ENCODE measurements at places on chromosomes 6 and 20. TPM values are rescaled to one million over a fixed set of nuclear protein-coding genes. Genes with fewer than 3 reads are reported as not detected.

DNA sequence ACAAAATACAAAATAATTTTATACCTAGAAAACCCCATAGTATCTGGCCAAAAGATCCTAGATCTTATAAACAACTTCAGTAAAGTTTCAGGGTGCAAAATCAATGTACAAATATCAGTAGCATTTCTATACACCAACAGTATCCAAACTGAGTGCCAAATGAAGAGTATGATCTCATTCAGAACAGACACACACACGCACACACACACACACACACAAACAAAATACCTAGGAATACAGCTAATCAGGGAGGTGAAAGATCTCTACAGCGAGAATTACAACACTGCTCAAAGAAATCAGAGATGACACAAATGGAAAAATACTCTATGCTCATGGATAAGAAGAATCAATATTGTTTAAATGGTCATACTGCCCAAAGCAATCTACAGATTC is 49.2 kb downstream of the TOMM6 start:
- H3K4me3 ChIP-seq: no peak overlapping the region
- no peak for DNase-seq
- no peaks in the 10 kb centered on the region for H3K27me3 ChIP-seq
- H3K36me3 ChIP-seq: no peaks in the 10 kb centered on the region

DNA sequence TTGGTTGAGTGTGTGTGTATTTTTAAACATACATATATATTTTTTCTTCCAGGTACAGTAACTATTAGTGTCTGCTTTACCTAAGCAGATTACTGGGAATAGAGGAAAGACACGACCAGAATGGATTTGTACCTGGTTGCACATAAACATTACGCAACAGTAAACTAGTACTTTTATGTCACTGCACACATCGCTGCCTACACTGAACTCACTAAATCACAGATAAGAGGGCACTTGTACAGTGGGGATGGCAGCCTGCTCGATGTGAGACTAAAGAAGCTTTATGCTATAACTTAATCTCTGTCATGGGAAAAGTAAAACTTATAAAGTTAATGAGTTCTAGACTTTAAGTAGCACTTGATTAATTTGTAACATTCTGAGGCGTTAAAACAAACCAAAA is 89.5 kb upstream of the SIM1 start:
- no peaks in the 10 kb centered on the region for H3K27me3 ChIP-seq
- H3K36me3 ChIP-seq: no peaks in the 10 kb centered on the region
- DNase-seq: no peak
- H3K27ac ChIP-seq: no peak overlapping the region

DNA sequence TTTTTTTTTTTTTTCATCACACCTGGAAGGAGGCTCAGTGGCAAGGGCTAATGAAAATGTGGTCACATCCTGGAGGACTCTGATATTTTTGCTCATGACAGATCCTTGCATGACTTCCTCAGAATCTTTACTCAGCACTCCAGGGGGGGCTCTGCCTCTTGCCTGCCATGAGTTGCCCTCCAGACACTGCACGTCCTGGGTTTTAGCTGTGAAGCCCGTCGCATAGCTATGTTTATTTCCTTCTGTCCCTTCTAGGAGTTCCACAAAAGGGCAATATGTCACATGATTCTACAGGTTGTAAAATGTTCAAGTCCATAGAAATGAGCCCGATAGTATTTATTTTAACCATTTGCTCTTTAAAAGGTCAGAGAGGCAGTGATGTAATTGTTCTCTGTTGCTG is 18.2 kb downstream of the MAS1 start:
- H3K27me3 ChIP-seq: no peaks in the 10 kb centered on the region
- no peak for DNase-seq
- no peak overlapping the region for H3K27ac ChIP-seq
- no peak overlapping the region for H3K4me3 ChIP-seq

The HLA-DQB1 gene
- 5.8 TPM for total RNA-seq

GRCh38 chr20:62427172-62428001 is at the start of gene RBBP8NL:
Gene RBBP8NL (minus strand): TSS chr20:62427539. CDS start chr20:62419647, 7,892 bp downstream.
- peaks cover 65% of the 10 kb centered on the region for H3K27me3 ChIP-seq
- no peak within 1 kb of the TSS for H3K27ac ChIP-seq
- DNase-seq: no peak

DNA sequence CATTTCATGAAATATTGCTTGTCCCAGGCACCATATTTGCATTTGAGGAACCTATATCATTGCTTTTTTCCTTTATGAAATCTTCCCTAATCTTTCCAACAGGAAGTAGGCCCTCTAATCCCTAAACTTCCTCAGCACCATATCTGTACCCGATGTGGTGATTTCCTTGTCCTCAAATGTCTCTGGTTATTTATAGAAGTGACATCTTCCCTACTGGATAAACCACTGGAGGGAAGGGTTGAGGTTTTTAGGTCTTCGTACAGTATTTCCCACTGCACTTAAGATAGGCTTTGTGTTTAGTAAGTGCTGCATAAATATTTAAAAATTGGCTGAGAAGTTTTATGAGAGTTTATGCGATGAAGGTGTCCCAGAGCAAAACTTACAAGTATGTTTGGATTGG is 54.9 kb upstream of the TMEM170B start:
- no peak overlapping the region for H3K4me3 ChIP-seq
- H3K4me1 ChIP-seq: peaks cover 23% of the 10 kb centered on the region
- no peak for DNase-seq
- H3K27me3 ChIP-seq: no peaks in the 10 kb centered on the region
- no peak overlapping the region for H3K27ac ChIP-seq

GRCh38 chr20:45607810-45608209 is 21.7 kb upstream of the WFDC10A start:
- H3K36me3 ChIP-seq: no peaks in the 10 kb centered on the region
- no peaks in the 10 kb centered on the region for H3K4me1 ChIP-seq
- H3K4me3 ChIP-seq: no peak overlapping the region
- no peaks in the 10 kb centered on the region for H3K27me3 ChIP-seq
- peak; percentile 39 for DNase-seq
- H3K27ac ChIP-seq: no peak overlapping the region

- H3K4me3 ChIP-seq: no peak overlapping the region
- H3K27ac ChIP-seq: no peak overlapping the region
- DNase-seq: no peak
Observed at GRCh38 chr6:46011188-46012085, 4.2 kb downstream of the CLIC5 start.

Data from esophagus muscularis mucosa (tissue), 4 donors.